ENCODE measurements at places on chromosomes 11 and 22.
A peak's percentile ranks its signal among the peaks of the same experiment; 100 is the strongest.

GRCh38 chr22:35539487-35539886 is 1.1 kb upstream of the RASD2 start:
- no peak for DNase-seq

DNA sequence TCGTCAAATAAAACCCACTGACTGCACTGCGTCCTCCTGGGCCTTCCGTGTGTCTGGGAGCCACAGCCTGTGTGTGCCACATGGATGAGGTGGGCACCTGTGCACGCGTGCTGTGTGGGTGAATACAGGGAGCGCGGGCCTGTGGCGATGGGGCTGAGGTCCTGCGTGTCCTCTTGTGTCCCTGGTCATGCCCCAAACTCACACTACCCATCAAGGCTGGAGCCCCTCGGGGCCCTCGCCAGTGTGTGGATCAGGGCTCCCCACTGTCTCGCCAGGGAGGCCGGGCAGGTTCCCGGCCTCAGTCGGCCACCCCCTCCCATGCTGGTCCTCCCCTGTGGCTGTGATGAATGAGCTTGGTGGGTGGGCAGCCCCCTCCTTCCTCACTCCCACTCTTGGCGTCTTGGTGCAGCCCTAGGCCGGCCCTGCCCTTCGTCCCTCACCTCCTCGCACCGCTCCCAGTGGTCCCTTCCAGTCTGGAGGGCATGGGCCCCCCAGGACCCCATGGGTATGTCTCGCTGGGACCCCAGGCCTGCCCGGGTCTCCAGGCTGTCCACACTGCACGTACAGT is 707 bp upstream of the CD151 start:
- no peak for DNase-seq

DNA sequence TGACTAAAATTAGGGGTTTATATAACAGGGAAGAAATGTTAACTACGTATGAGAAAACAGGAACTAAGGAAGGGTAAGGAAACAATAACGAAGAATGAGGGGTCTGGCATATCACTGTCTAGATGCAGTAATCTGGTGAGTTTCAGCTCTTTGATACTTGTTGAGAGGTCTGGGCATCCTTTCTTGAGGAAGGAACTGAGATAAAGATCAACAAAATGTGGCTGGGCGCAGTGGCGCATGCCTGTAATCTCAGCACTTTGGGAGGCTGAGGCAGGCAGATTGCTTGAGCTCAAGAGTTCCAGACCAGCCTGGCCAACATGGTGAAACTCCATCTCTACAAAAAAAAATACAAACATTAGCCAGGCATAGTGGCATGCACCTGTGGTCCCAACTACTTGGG is 2.7 kb downstream of the DCDC1 start:
- no peak for DNase-seq

- no peak for DNase-seq
Observed at GRCh38 chr22:19040888-19041703, 81.1 kb downstream of the DGCR2 start.

GRCh38 chr11:130485983-130486382 is 37.5 kb downstream of the ADAMTS15 start:
- no peak for DNase-seq

GRCh38 chr11:24567380-24567779 is 70.5 kb downstream of the LUZP2 start:
- DNase-seq: no peak

DNA sequence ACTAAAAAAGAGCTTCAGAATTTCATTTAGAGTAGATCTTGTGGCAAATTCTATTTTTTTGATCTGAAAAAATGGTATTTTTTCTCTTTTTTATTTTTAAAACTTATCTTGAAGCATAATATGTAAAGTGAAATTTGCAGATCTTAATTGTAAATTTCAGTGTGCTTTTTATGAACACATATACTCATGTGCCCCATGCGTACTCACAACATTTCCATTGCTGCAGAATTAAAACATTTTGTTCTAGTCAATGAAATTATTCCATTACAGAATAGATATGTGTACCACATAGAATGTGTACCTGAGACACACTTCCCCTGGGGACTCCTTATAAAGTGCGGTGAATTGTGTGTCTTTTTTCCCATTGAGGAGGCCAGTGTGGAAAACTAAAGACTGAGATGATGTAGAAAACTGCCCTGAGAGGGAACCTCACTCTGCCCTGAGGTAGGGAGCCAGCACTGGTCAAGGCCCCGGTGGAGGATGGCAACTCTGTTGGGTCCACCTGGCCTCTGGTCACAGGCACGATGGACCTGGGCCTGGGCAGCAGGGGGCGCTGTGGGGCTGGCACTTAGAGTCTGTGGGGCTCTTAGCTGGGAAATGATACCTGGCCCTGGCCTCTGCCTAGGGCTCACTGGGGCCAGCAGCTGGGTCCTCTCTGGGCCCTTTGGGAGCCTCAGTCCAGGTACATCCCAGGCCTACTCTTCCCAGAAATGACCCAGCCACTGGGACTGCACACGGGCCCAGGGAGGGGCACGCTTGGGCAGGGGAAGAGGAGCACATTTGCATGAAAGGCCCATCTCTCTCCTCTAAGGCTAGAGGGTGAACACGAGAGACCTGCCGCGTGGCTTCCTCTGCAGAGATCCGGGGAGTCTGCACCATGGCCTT is 77.9 kb upstream of the TOP3B start:
- peak; percentile 39 for DNase-seq

DNA sequence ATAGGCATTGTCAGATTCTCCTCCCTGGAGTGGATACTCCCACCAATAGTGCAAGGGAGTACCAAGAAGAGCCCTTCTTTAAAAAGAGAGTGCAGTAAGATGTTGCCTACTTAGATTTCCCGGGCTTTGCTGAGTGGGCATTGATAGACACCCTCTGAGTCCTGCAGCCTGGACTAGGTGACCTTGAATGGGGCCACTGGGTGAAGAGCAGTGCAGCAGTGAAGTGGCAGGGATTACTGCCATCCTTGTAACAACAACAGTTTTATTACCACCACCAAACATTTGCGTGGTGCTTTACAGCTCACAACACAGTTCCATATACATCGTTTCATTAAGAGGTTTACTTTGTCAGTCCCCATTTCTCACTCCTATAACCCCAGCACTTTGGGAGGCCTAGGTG is 59.4 kb downstream of the MICAL2 start:
- DNase-seq: no peak

DNA sequence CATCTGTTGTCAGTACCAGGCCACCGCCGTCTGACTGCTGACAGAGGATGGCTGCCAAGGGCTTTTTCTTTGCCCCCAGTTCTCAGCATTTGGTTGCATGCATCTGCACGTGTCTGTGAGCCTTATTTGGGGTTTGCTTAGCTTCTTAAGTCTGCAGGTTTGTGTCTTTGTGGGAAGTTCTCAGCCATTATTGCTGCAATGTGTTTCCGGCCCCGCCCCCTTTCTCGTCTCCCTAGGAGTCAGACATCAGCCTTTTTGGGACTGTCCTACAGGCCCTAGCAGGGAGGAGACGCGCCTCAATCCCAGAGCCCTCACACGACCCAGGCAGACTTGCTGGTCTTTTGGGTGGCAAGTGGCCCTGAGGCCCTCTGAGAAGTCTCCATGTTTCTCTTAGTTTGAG is 8.0 kb downstream of the MOB2 start:
- no peak for DNase-seq

DNA sequence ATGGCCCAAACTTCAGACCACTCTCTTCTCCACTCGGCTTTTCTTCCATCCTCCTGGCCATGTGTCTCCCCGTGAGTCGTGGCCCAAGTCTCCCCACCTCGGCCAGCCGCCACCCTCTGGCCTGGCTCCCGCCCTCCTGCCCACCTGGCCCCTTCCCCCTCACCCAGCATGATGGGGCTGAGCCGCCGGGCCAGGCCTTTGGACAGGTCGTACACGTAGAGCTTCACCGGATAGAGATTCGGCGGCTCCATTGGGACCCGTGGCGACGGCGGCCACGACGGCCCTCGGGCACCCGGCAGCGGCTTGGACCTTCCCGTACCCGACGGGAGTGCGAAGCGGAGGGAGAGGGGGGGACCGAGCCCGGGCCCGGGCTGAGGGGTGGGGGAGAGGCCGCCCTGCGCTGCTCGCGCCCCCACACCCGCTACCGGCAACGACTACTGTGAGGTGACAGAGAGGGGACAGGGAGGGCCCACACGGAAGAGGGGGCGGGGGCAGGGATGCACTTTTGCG is at the start of gene DESI1:
DESI1 (minus strand) TSS at position 455 of the 510 bp plus-strand sequence; CDS start at position 251, 204 bp downstream.
- no peak for DNase-seq

DNA sequence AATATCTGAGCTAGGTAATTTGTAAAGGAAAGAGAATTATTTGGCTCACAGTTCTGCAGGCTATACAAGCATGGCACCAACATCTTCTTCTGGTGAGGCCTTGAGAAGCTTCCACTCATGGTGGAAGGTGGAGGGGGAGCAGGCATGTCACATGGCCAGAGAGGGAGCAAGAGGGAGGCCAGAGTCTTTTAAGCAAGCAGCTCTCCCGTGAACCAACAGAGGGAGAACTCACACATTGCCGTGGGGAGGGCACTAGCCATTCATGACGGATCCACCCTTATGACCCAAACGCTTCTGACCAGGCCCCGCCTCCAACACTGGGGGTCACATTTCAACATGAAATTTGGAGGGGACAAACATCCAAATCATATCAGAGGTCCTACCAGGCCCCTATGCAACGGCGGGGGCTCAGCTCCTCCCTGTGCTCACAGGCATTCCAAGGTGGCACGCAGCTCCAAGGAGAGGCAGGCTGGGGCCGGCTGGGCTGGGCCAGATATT is 4.6 kb downstream of the C11orf96 start:
- no peak for DNase-seq

GRCh38 chr11:121299417-121299816 is 6.8 kb downstream of the SC5D start:
- DNase-seq: no peak

GRCh38 chr11:72786305-72787215 is 7.3 kb downstream of the STARD10 start:
- DNase-seq: no peak

DNA sequence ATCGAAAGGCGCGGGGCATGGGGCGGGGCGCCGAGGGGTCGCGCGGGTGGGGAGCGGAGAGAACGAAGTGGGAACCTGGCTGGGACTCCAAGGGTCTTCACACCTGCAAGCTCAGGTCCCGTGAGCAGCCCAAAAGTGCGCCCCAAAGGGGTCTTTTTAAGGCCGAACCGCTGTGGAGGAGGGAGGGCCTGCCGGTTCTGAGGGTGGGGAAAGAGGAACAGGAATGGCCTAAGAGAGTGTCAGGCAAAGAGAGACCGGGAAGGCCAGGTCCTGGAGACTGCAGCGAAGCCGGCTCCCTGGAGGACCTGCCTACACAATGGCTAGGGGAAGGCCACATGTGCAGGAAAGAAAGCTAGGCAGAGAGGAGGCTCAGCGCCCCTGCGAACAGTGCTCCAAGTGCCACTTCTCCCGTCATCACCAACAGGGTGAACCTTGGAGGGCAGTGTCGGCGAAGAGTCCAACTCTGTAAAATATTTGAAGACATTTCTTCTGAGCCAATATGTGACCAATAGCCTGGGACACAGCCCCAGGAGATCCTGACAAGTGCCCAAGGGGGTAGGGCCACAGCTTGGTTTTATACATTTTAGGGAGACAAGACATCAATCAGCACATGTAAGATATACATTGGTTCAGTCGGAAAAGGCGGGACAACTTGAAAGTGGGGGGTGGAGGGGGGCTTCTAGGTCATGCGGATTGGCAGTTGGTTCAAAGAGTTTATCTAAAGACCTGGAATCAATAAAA is 710 bp upstream of the DGCR2 start:
- no peak for DNase-seq
